ENCODE measurements at places on chromosomes 16 and 17. TPM values are rescaled to one million over a fixed set of nuclear protein-coding genes. Genes with fewer than 3 reads are reported as not detected.

POLR3E gene
- 73.2 TPM for total RNA-seq

RHBDL3 gene
- 1.6 TPM for total RNA-seq

NPTX1 gene
- total RNA-seq: 0.31 TPM

SLC5A2 gene
- not detected for total RNA-seq

TAC4 gene
- total RNA-seq: not detected

All from tongue (tissue), 3 donors.